ENCODE measurements at places on chromosomes 1 and 21. TPM values are rescaled to one million over a fixed set of nuclear protein-coding genes. Genes with fewer than 3 reads are reported as not detected.

NUF2 gene
- total RNA-seq, result 0.48 TPM

LAX1 gene
- 0.10 TPM for total RNA-seq

CLCA4 gene
- 0.15 TPM for total RNA-seq

FCGR2B gene
- total RNA-seq, result 3.0 TPM

Measured in psoas muscle (tissue), 8 donors.